ENCODE measurements at places on chromosomes 5 and 9. TPM values are rescaled to one million over a fixed set of nuclear protein-coding genes. Genes with fewer than 3 reads are reported as not detected.

The CCL19 gene
- not detected for total RNA-seq

The CEP72 gene
- 17.2 TPM for total RNA-seq

The PCDHGA10 gene
- total RNA-seq = 4.7 TPM

The LRRC19 gene
- total RNA-seq = not detected

The TMEFF1 gene
- total RNA-seq = 103 TPM

The MATR3 gene
- total RNA-seq = 1,185 TPM

The OR13J1 gene
- not detected for total RNA-seq

The RANBP17 gene
- total RNA-seq = 38.7 TPM

The LCN9 gene
- 2.4 TPM for total RNA-seq

- H3K27me3 ChIP-seq = no peaks in the 10 kb centered on the region
- H3K4me3 ChIP-seq = no peak overlapping the region
- DNase-seq = no peak
- no peaks in the 10 kb centered on the region for H3K36me3 ChIP-seq
- peaks cover 44% of the 10 kb centered on the region for H3K4me1 ChIP-seq
- H3K27ac ChIP-seq = no peak overlapping the region
Measured at GRCh38 chr9:70935856-70936255, 185.6 kb downstream of the TRPM3 start.

GRCh38 chr5:76305269-76305668 lies 97.8 kb upstream of the IQGAP2 start:
- peaks cover 14% of the 10 kb centered on the region for H3K4me1 ChIP-seq
- no peak overlapping the region for H3K27ac ChIP-seq
- DNase-seq = no peak
- no peaks in the 10 kb centered on the region for H3K36me3 ChIP-seq
- no peak overlapping the region for H3K4me3 ChIP-seq

DNA sequence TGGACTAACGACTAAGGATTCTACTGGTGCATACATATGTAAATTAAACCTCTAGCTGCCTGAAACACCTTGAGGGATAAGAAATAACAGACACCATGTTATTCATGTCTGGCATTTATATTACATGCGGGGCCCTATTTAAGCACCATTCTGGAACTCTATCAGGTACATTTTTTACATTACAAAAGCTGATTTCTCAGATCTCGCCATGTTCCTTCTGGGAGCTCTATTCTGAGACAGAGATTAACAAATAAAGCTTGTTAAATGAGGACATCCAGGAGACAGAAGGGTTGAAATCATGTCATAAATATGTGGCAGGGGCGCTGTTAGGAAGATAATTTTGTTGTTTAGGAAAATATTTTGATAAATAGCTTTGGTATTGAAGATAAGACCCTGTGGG lies 93.4 kb upstream of the SLIT3 start:
- no peaks in the 10 kb centered on the region for H3K4me1 ChIP-seq
- DNase-seq = no peak
- H3K4me3 ChIP-seq = no peak overlapping the region
- no peak overlapping the region for H3K27ac ChIP-seq
- no peaks in the 10 kb centered on the region for H3K36me3 ChIP-seq

DNA sequence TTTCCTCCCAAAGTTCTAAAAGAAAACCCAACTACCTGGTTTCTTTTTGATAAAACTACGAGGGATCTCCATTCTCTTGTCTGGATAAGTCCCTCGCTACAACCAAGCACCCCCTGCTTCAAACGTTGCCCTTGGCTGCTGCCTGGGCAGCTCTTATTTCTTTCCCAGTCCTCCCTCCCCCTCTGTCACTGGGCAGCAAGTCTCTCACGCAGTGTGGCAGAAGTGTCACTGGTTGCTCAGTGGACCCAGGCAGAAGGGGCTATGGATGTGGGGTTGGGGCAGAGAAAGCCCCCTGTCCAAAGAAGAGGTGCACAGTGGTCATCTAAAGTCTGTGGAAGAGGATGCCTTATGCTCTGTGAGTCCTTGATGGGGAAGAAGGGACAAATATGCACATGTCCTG lies 7.2 kb upstream of the SMIM32 start:
- no peaks in the 10 kb centered on the region for H3K36me3 ChIP-seq
- peaks cover 27% of the 10 kb centered on the region for H3K4me1 ChIP-seq
- no peak overlapping the region for H3K27ac ChIP-seq
- H3K4me3 ChIP-seq = no peak overlapping the region
- no peak for DNase-seq

DNA sequence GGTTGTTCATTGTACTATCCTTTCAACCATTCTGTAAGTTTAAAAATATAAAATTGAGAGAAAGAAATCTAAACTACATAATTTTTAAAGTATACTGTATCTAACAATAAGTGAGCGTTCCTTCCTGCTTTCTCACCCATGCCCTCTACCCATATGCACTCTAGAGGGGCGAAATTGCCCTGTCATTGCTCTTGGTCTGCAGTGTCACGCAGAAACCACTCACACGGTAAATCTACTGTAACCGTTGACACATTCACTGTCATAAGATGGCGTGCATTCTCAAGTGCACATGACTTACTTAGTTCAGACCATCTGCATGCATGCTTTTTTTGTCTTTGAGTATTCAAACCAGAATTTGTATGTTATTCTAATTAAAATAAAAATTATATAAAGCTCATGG lies 55.7 kb upstream of the NIPBL start:
- no peaks in the 10 kb centered on the region for H3K36me3 ChIP-seq
- H3K27me3 ChIP-seq = peaks cover 8% of the 10 kb centered on the region
- no peak overlapping the region for H3K27ac ChIP-seq
- H3K4me3 ChIP-seq = no peak overlapping the region
- no peaks in the 10 kb centered on the region for H3K4me1 ChIP-seq

GRCh38 chr5:125450771-125451170 lies 704.3 kb upstream of the ZNF608 start:
- no peaks in the 10 kb centered on the region for H3K36me3 ChIP-seq
- no peak overlapping the region for H3K27ac ChIP-seq
- no peak for DNase-seq

DNA sequence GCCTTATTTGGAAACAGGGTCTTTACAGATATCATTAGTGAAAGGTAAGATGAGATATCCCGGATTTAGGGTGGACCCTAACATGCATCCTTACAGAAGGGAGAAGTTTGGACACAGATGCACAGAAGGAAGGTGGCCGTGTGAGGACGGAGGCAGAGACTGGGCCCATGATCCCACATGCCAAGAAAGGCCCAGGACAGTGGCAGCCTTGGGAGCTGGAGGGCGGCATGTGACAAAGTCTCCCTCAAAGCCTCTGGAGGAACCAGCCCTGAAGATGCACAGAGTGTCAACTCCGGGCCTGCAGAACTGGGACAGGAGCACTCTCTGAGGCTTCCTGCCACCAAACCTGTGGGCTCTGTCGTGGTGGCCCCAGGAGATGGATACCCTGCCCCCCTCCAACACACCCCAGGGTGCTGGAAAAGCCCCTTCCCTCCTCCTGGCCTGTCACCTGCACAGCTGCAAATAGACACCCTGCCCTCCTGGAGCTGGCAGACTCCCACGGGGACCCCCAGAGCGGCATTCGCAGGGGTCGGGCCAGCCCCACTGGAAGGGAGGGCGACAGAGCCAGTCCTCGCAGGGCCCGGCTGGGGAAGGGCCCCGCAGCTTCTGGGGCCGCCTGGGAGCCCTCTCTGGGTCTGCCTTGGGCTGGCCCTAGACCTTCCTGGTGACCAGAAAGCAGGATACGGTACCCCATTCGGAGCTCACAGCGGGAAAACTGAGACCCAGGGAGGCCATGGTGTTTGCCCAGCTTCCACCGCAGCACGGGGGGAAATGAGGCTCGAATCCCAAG lies 7.9 kb downstream of the NACC2 start:
- H3K36me3 ChIP-seq = no peaks in the 10 kb centered on the region
- peak; percentile 5 for DNase-seq
- no peak overlapping the region for H3K4me3 ChIP-seq
- no peaks in the 10 kb centered on the region for H3K27me3 ChIP-seq

GRCh38 chr9:110130791-110131416 lies 77.1 kb downstream of the C9orf152 start:
- peaks cover 48% of the 10 kb centered on the region for H3K4me1 ChIP-seq
- no peak overlapping the region for H3K27ac ChIP-seq
- DNase-seq = no peak
- H3K27me3 ChIP-seq = no peaks in the 10 kb centered on the region

- no peak for DNase-seq
- peaks cover 5% of the 10 kb centered on the region for H3K4me1 ChIP-seq
- H3K36me3 ChIP-seq = no peaks in the 10 kb centered on the region
Measured at GRCh38 chr9:95099321-95100070, 218.0 kb downstream of the FANCC start.

- no peak overlapping the region for H3K4me3 ChIP-seq
- no peak overlapping the region for H3K27ac ChIP-seq
- H3K4me1 ChIP-seq = no peaks in the 10 kb centered on the region
- H3K27me3 ChIP-seq = no peaks in the 10 kb centered on the region
- no peak for DNase-seq
- no peaks in the 10 kb centered on the region for H3K36me3 ChIP-seq
Measured at GRCh38 chr5:58046371-58046770, 413.5 kb downstream of the PLK2 start.

- no peaks in the 10 kb centered on the region for H3K36me3 ChIP-seq
- no peaks in the 10 kb centered on the region for H3K27me3 ChIP-seq
- peak; percentile 7 for DNase-seq
- no peak overlapping the region for H3K4me3 ChIP-seq
Measured at GRCh38 chr9:9912459-9912858, 700.3 kb downstream of the PTPRD start.

- H3K27ac ChIP-seq = no peak overlapping the region
- DNase-seq = no peak
- no peak overlapping the region for H3K4me3 ChIP-seq
Measured at GRCh38 chr5:89421035-89421434, 538.1 kb upstream of the MEF2C start.

GRCh38 chr9:134317790-134318414 lies 8.4 kb upstream of the RXRA start:
- H3K36me3 ChIP-seq = no peaks in the 10 kb centered on the region
- H3K27me3 ChIP-seq = no peaks in the 10 kb centered on the region
- peaks cover 41% of the 10 kb centered on the region for H3K4me1 ChIP-seq
- no peak overlapping the region for H3K4me3 ChIP-seq
- H3K27ac ChIP-seq = no peak overlapping the region

DNA sequence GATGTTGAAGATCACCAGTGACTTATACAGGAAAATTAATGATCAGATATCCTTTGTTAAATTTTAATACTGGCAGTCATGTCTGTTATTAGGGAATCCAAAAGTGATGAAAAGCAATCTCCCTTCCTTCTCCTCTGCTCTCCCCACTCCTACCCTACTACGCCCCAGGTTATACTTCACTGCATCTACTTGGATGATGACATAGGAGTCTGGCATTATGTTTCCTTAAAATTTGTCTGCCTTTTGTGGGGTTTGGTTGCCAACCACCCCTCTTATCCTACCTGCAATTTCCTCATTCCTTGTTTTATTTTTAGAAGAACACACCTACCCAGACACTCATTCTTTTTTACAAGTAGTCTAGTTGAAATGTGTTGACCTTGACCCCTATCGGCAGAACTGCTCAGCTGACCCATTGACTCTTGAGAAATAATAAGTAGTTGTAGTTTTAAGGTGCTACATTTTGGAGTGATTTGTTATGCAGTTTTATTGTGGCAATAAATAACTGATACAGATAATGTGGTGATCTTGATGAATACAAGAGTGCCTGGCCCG lies 5.1 kb upstream of the MOB3B start:
- no peak for DNase-seq
- H3K36me3 ChIP-seq = no peaks in the 10 kb centered on the region
- no peak overlapping the region for H3K27ac ChIP-seq

DNA sequence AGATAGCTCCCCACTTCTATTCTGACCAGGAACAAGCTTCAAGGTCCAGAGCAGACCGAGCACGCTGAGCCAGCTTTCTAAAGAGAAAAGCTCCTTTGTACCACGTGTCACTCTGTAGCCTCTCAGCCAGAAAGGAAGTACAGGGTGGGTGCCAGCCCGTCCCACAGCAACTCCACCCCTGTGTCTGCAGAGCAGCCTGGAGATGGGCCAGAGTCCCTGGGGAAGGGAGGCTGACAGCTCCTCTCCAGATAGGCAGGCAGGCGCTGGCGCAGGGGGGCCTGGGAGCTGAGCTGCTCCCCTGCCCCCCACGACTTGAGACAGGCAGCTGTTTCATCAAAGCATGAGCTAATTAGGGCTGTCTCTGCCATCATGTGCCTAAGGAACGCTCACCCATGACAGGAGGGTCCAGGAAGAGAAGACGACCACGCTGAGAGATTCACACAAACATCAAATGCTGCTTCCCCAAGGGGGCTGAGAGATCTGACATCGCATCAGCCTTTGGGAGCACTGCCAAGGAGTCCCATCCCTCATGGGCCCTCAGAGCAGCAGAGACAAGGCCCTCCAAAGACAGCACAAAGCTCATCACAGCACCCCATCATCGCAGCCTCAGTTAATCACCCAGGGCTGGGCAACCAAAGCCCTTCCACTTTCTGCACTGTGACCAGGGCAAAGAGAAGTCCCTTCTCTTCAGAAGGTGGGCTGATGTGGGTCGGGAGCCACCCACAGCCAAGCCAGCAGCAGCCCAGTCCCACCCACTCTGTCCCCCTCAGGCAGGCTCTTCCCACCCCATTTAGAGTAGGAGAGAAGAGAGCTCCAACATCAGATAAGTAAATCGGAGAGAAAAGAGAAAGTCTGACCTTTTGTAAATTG lies 78.5 kb upstream of the LRRTM2 start:
- no peak overlapping the region for H3K27ac ChIP-seq
- H3K36me3 ChIP-seq = no peaks in the 10 kb centered on the region
- no peak for DNase-seq

- H3K4me3 ChIP-seq = no peak overlapping the region
- no peak overlapping the region for H3K27ac ChIP-seq
- DNase-seq = no peak
Measured at GRCh38 chr9:131180454-131180853, 55.1 kb downstream of the NUP214 start.

DNA sequence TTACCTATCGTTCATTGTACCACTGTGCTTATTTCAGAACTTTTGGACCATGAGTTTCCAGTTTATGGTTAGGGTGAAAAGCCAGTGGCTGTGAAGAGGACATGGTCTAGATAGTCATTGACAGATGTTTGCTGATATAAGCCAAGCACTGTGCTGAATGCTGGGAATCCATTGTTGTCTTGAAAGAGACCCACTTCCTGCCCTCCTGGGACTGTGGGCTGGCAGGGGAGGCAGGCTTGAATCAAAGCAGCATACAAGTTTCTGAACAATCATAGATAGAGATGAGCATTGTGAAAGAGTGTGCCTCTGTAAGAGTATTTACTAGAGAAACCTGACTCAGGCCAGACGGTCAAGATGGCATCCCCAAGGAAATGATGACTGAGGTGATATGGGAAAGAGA lies 73.4 kb downstream of the NMUR2 start:
- DNase-seq = no peak
- no peak overlapping the region for H3K4me3 ChIP-seq
- no peak overlapping the region for H3K27ac ChIP-seq
- peaks cover 12% of the 10 kb centered on the region for H3K4me1 ChIP-seq
- H3K36me3 ChIP-seq = no peaks in the 10 kb centered on the region

- H3K27me3 ChIP-seq = no peaks in the 10 kb centered on the region
- H3K36me3 ChIP-seq = no peaks in the 10 kb centered on the region
- H3K27ac ChIP-seq = no peak overlapping the region
- DNase-seq = no peak
Measured at GRCh38 chr5:13524936-13525335, 419.6 kb downstream of the DNAH5 start.

- H3K27ac ChIP-seq = no peak overlapping the region
- no peak for DNase-seq
- H3K27me3 ChIP-seq = no peaks in the 10 kb centered on the region
- H3K36me3 ChIP-seq = peaks cover 9% of the 10 kb centered on the region
Measured at GRCh38 chr9:79672891-79673290, 101.1 kb downstream of the TLE4 start.
